ENCODE measurements at places on chromosomes 1 and 21.
A peak's percentile ranks its signal among the peaks of the same experiment; 100 is the strongest.

GRCh38 chr1:183101841-183102276, 78.6 kb downstream of the LAMC1 start:
- no peak for DNase-seq

GRCh38 chr1:61169634-61170033, 87.3 kb downstream of the NFIA start:
- no peak for DNase-seq

GRCh38 chr1:58592522-58593134, 15.6 kb upstream of the TACSTD2 start:
- no peak for DNase-seq

GRCh38 chr1:89257041-89257440, 15.6 kb downstream of the GBP5 start:
- no peak for DNase-seq

DNA sequence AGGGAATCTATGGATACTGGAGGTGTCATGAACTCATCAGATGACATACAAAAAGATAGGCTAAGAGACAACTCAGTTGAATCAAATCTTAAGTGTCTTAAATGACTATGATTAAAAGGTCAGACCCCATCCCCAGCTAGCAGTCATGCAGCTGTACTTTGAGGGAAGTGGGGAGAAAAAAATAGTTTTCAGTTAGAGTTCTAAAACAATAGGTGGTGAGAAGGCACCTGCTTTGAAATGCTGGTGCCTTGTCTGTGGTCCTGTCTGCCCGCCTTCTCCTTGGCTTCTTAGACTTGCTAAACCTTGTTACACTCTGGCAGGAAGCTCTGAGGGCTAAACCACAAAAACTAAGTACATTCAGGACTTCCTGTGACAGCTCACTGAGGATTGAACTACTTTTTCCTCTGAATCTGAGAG, 15.3 kb downstream of the CD2 start:
- peak; percentile 61 for DNase-seq

DNA sequence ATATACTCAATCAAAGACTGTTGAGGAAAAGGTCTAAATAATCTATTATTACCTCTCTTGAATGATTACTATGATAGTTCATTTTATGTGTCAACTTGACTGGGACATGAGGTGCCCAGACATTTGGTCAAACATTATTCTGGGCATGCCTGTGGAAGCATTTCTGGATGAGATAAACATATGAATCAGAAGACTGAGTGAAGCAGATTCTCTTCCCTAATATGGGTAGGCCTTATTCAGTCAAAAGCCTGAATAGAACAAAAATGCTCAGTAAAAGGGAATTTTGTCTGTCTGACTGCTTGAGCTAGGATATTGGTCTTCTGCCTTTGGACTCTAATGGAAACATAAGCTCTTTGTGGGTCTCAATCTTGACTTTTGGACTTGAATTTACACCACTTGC, 73.3 kb upstream of the SOX13 start:
- no peak for DNase-seq

GRCh38 chr1:209040351-209040750, 543.2 kb upstream of the CAMK1G start:
- DNase-seq, result no peak

DNA sequence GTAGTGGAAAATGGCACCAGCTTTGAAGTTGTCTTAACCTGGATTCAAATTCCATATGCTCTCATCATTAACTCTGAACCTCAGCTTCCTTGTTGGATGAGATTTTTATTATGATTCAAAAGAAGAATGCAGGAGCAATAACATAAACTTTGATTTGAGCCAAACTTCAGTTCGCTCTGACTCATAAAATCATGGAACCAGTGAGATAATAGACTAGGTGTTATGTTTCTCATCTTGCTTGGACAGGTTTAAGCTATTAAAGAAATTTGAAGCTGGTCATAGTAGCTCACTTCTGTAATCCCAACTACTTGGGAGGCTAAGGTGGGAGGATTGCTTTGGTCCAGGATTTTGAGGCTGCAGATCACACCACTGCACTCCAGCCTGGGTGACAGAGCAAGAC, 172.8 kb downstream of the CLEC20A start:
- DNase-seq, result no peak

DNA sequence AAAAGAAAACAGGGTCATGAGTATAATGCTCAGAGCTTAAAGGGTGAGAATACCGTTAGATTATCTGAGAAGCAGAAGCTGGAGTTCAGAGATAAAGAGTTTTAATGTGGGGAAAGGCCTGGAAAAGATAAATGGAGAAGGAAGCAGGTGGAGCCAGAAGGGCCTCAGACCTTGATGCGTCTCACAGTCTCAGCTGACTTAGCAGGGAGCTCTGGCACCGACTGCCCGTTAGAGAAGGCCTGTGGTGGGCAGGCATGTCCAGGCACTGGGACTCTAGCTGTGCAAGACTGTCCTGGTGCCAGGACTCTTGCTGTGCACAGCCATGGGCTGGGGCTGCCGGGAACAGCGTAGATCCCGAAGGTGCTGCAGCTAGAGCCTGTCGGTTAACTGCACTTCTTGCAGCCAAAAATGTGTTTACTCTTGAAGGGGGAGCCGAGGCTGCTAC, 3.8 kb upstream of the SLAMF9 start:
- no peak for DNase-seq

- no peak for DNase-seq
Measured at GRCh38 chr1:93602101-93602500, 79.5 kb downstream of the BCAR3 start.
